ENCODE measurements at places on chromosomes 1 and 21. TPM values are rescaled to one million over a fixed set of nuclear protein-coding genes. Genes with fewer than 3 reads are reported as not detected.

Gene WNT4
- total RNA-seq: 4.2 TPM

Gene THEM5
- total RNA-seq: 8.4 TPM

DNA sequence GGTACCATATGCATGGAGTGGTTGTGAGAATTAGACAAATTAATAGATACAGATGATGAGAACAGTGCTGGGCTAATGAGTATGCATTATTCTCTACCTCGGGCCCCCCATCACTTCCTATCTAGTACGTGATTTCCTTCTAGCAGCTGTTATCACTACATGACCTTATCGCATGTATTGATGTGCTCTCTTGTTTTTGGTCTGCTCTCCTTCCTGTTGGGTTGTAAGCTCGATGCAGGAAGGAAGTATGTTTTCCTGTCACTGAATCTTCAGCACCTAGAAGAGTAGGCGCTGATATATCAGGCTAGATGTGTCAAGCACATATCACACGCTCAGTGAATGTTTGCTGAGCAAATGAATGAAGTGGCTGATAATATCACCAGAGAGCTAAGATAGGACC is 43.9 kb upstream of the IFNAR2 start:
- DNase-seq: no peak

DNA sequence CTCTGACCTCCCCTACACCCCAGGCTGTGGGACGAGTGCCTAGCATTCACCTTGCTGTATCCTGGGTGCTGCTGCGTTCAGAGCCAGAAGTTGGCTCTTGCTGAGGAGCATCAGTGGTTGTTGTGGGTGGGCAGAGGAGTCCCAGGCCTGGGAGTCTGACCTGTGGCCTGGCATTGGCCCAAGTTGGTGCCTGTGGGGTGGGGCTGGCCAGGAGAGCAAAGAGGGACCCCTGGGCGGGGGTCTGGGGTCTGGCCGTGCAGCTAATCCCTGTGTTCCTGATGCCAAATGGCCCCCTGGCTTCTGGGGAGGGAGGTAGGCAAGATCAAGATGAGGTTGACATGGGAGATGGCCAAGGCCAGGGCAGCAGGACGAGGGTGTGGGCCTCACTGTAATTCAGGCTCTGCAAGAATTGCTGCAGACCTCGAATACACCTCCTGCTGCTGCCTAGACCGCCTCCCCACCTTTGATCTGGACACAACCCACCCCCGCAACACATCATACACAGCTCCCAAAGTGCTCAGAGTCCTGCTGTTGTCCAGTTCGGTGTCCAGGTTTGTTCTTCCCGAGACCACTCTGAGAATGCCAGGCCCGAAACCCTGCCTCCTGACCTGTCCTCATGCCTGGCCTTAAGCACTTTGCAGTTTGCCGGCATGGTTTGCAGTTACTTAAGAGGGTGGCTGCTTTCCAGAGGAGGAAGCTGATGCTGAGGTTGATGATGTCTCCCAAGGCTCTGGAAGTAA is 28.7 kb downstream of the CDK18 start:
- DNase-seq: no peak

- DNase-seq: peak; percentile 67
Measured at GRCh38 chr21:45820171-45821091, 161.1 kb upstream of the COL6A1 start.

DNA sequence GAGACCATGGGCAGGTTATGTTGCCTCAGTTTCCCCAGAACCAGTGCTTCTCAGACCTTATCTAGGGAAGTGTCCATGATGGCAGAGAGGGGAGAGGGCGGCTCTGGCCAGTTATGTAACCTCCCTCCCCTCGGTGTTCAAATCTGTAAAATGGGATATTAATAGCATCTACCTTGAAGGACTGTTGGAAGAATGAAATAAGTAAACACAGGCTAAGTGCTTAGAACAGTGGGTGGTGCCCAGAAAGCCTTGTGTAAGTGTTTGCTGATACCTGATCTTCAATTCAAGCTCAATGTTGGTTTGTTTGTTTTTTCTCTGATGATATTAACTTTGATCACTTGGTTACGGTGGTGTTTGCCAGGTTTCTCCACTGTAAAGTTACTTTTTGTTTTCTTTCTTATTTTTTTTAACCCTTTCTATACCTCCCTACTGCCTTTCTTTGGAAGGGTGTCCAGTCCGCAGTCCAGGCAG is 34.9 kb downstream of the EPHA2 start:
- DNase-seq: no peak

- no peak for DNase-seq
Measured at GRCh38 chr1:44296806-44297205, 58.3 kb downstream of the ERI3 start.

Data from skin of body (tissue), 3 donors.